ENCODE measurements at places on chromosomes 5 and 9. TPM values are rescaled to one million over a fixed set of nuclear protein-coding genes. Genes with fewer than 3 reads are reported as not detected.

The CATSPER3 gene
- total RNA-seq = 0.51 TPM

The CEL gene
- total RNA-seq = 3.0 TPM

The FOXD4L4 gene
- total RNA-seq = not detected

DNA sequence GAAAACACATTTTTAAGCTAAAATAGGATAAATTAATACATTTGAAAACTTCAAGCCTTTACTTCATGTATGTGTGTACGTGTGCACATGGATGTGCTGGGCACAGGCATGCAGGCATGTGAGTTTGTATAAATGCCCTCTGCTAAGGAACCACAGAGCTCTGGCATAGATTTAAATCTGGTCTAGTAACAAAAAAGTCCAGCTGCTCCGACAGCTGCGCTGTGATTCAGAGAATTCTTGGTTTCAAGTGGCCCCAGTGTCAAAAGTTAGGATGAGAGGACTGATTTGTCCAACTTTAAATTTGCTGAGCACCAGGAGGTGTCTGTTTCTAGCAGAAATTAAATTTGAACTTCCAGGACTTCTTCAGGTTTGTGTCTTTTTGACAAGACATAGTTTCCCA, 203.7 kb upstream of the TUT7 start:
- no peaks in the 10 kb centered on the region for H3K27me3 ChIP-seq
- H3K4me1 ChIP-seq = no peaks in the 10 kb centered on the region
- H3K36me3 ChIP-seq = no peaks in the 10 kb centered on the region
- no peak for DNase-seq

- no peaks in the 10 kb centered on the region for H3K4me1 ChIP-seq
- H3K4me3 ChIP-seq = no peak overlapping the region
- no peaks in the 10 kb centered on the region for H3K36me3 ChIP-seq
- no peak for DNase-seq
These were observed 77.6 kb downstream of the PCDH1 start for GRCh38 chr5:141800617-141801016.

DNA sequence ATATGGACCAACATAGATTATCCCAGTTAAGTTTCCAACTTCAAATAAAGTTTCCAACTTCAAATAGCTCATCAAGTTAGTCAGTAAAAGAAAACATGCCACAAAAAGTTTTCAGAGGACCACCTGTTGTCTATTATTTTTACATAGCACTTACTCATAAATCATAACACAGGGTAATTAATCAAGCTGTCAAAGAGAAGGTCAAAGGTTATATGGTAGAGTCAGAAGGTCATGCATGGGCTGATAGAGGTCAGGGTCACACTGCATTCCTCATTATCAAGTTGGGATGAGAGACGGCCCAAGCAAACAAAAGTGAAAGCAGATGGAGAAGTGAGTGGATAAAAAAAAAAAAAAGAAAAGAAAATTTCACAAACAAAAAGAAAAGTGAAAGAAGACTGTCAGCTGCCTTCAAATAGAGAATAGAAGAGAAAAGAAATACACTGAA, 145.5 kb upstream of the POU5F2 start:
- DNase-seq = no peak
- no peaks in the 10 kb centered on the region for H3K36me3 ChIP-seq
- H3K27ac ChIP-seq = no peak overlapping the region
- H3K27me3 ChIP-seq = no peaks in the 10 kb centered on the region
- no peak overlapping the region for H3K4me3 ChIP-seq

GRCh38 chr5:50874306-50875001, 208.0 kb downstream of the PARP8 start:
- DNase-seq = no peak
- H3K27ac ChIP-seq = no peak overlapping the region
- no peaks in the 10 kb centered on the region for H3K4me1 ChIP-seq

DNA sequence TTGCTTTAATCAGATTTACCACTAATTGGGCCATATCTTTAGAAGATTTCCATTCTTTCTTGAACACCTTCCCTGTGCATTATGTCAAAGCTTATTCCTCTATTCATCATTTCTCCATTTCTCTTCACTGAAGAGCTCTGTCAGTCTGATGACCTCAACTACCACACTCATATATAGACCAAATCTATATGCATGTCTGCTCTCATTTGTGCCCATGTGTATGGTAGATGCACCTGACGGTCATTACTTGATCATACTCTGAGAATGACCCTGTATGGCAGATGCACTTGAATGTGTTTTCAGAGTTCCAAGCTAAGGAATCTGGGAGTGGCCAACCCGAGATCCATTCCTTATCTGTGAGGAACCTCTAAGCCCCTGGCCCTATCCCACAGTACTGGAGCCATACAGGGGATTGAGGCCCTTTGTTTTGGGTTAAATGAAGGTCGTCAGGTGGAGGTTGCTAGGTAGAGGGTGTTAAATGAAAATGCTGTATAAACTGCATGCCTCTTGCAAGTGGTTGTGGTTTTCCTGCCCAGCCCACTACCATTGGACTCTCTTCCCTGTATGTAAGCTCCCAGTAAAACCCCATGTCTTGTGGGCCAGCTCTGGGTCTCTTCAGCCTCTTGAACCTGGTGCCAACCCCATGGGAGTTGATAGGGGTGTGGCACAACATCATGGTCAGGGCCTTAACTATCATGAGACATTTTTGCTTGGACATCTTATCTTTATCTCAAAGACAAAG, 229.5 kb downstream of the KIAA0825 start:
- H3K36me3 ChIP-seq = no peaks in the 10 kb centered on the region
- no peaks in the 10 kb centered on the region for H3K27me3 ChIP-seq
- H3K4me3 ChIP-seq = no peak overlapping the region
- DNase-seq = no peak
- H3K27ac ChIP-seq = no peak overlapping the region
- peaks cover 1% of the 10 kb centered on the region for H3K4me1 ChIP-seq

DNA sequence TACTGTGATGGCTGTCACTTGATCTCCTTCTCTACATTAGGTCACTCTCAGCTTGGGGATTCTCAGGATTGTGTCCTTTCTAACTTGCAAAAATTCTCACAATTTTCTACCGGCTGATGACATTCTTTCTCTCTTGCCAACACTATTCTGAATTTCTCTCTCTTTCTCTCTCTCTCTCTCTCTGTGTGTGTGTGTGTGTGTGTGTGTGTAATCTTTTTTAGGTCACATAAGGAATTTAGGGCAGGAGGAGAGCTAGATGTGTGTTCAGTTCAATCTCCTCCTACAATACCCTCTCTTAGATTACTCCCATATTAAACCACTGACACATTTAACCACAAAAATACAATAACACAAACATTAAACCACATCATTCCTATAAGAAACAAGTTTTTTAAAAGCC, 242.3 kb upstream of the NREP start:
- no peaks in the 10 kb centered on the region for H3K4me1 ChIP-seq
- H3K4me3 ChIP-seq = no peak overlapping the region
- no peaks in the 10 kb centered on the region for H3K27me3 ChIP-seq
- DNase-seq = no peak

DNA sequence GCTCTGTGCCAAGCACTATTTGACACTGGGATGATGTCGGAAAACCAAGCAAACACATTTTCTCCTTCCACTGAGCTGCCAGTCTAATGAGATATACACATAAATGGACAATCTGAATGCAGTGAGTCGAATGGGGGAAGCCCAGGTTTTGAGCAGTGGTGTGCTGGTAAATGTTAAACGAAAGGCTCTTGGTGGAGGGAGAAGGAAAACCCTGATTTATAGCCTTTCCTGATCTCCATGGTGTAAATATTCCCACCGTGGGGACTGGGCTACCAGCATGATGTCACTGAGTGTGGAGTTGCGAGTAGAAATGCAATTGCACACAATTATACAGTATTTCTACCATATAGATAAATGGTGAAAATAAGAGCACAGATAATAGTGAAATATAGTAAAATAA, 5.0 kb upstream of the GSN start:
- H3K27ac ChIP-seq = no peak overlapping the region
- no peaks in the 10 kb centered on the region for H3K27me3 ChIP-seq
- DNase-seq = no peak
- peaks cover 3% of the 10 kb centered on the region for H3K4me1 ChIP-seq
- H3K36me3 ChIP-seq = no peaks in the 10 kb centered on the region

- H3K27me3 ChIP-seq = no peaks in the 10 kb centered on the region
- H3K4me1 ChIP-seq = peaks cover 2% of the 10 kb centered on the region
- DNase-seq = no peak
- no peaks in the 10 kb centered on the region for H3K36me3 ChIP-seq
- H3K27ac ChIP-seq = no peak overlapping the region
These were observed 17.3 kb downstream of the RIGI start for GRCh38 chr9:32508728-32509127.

Data from ovary (tissue), 10 donors.